ENCODE measurements at places on chromosomes 1 and 21.

GRCh38 chr21:14120091-14120734 lies 90.5 kb downstream of the LIPI start:
- no peak for DNase-seq

- DNase-seq = no peak
These were observed 93.1 kb upstream of the ETS2 start for GRCh38 chr21:38712664-38713063.

GRCh38 chr1:205794011-205794730 lies 18.8 kb downstream of the SLC41A1 start:
- DNase-seq = no peak

GRCh38 chr1:204041803-204042505 lies 31.0 kb upstream of the SOX13 start:
- no peak for DNase-seq

DNA sequence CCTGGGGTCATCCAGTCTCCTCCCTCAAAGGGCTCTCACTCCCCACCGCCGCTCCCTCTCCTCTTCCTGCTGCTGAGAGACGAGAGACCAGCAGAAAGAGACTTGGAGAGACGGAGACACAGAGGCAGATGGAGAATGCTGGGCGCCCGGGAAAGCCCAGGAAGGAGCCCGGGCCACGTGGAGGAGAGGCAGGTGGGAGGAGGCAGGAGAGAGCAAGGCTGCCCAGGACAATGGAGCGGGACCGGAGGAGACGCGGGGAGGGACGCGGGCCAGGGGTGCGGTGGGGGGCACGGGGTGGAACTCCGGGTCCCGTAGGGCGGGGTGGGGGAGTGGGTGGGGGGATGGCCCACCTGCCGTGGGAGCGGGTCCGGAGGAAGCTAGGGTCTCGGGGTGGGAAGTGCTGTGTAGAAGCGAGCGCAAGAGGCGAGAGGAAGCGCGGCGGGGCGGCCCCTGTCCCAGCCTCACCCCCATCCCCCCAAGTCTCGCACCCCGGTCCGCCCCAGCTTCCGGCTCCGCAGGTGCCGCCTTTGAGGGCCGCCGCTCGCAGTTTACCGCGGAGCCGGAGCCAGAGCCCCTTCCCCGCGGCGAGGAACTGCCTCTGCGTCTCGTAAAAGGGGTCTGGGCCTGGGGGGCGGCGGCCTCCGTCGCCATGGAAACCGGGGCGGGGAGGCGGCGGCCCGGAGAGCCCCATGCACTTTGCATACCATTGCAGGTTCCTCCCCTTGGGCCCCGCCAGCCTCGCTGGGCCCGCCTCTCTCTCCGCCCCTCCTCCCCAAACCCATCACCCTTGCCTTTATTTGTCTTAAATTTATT lies 11.7 kb upstream of the EPHA2 start:
- DNase-seq = no peak

- no peak for DNase-seq
These were observed 11.0 kb upstream of the CTRC start for GRCh38 chr1:15427280-15427666.

- peak; percentile 41 for DNase-seq
These were observed 79.3 kb upstream of the ATF3 start for GRCh38 chr1:212529211-212529741.

GRCh38 chr1:88801575-88802208 lies 89.7 kb downstream of the GTF2B start:
- peak; percentile 36 for DNase-seq

DNA sequence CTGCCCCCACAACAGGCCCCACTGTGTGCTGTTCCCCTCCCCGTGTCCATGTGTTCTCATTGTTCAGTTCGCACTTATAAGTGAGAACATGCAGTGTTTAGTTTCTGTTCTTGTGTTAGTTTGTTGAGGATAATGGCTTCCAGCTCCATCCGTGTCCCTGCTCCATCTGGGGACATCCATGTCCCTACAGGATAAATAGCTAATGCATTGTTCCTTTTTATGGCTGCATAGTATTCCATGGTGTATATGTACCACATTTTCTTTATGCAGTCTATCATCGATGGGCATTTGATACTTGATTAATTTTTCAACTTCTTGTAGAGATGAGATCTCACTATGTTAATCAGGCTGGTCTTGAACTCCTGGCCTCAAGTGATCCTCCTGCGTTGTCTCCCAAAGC lies 44.4 kb upstream of the RUNX1 start:
- DNase-seq = no peak

DNA sequence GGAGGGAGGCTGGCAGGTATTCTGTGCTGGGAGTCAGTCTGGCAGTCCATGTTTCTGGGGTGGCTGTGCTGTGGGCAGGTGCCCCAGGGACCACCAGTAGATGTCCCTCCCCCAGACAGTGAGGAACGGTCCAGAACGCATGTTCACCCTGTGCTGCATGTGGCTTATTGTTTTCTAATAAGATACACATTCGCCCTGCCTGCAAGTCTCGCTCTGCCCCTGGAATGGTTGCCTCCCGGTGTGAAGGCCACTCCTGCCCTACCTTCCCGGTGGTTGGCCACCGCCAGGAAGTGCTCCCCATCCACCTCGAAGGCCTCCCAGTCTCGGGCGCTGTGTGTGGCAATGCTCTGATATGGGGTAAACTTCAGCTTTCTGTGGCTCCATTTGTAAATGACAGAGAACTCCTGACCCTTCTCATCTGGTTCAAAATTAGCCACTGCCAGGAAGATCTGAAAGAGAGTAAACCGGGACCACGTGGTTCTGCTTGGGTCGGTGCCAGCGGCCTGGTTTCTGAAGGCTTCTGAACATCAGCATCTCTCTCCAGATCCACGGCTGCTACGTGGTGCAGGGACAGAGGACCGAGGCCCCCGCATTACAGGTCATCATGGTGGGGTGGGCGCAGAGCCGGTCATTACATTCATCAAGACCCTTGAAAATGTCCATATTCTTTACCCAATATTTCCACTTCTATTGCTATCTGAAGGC lies 14.5 kb downstream of the KRTAP10-1 start:
- no peak for DNase-seq

DNA sequence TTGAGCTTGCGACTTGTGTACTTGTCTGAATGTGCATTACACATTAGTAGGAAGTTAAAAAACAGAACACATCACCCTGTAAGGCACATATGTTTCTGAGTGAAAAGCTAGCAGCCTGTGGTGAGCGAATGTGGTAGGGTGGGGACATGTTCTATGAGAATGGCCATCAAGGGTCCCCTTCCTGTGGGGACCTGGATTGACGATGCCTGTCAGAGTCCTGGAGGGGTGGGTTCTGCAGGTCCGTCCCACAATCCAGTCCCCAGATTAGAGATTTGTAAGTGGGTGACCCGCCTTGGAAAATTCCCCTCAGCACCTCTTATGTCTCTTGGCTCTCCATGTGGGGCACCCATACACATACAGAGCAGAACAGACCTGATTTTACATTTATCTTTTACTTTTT lies 40.0 kb downstream of the MTARC1 start:
- no peak for DNase-seq

- DNase-seq = no peak
These were observed 29.4 kb downstream of the PALMD start for GRCh38 chr1:99675292-99675691.

DNA sequence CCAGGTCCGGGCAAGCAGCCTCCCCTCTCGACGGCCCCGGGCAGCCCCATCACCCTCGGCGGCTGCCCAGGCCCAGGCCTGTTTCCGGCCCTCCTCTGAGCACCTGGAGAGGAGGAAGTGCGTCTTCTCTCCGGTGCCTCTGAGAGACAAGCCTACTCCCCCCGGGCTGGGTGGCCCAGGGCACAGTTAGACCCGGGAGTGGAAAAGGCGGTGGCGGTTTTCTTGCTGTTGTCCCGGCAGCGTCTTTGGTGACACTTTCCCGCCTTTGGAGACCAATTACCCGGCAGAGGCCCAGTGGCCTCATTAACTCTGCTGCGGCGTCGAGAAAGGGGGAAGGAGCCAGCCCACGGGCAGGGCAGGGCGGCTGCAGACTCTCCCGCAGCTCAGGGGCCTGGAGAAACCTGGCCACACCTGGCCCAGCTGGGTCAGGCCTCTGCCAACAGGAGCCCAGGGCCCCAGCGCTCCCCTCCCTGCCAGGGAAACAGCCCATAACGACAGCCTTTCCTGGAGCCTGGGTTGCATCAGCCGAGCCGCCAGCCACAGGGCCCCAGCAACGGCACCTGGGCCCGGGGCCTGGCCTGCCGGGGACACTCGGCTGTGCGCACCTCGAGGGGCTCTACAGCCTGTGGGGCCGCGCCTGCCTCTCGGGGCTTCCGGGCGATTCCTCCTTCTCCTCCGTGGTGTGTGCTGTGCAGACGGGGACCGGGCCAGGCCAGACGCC lies 28.4 kb upstream of the C1orf159 start:
- no peak for DNase-seq

- DNase-seq = no peak
These were observed 16.9 kb downstream of the AGO1 start for GRCh38 chr1:35899941-35900340.

DNA sequence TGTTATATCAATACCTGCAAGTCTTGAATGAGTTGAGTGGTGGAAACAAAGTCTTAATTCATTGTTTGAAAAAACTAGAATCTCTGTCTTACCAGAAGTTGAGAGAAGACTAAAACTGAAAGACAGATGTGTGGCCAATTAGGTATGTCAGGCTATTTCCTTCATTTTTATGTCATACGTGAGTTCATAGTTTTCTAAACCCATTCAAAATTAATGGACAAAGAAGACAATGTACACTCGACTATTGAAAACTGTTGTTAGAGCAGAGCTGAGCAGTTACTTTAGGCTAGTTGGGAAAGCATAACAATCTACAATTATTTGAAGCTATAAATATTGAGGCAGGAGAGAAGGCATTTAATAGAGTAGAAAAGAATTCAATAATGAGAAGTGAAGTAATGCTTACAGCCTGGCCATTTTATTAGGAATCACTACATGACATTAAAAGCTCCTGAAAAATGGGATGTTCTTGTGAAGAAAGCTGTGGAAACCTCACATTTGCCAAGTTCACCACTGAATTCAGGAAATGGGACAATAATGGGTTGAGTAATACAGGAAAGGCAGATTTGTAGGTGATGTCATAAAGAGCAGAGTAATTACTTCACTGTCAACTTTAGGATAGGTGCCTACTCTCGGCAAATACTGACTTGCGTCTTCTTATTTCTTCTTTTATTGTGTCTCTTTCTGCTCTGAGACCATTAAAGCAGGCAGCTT lies 204.4 kb downstream of the PLA2G4A start:
- no peak for DNase-seq

GRCh38 chr1:112687785-112688496 lies 13.5 kb downstream of the MOV10 start:
- DNase-seq = no peak

- DNase-seq = no peak
These were observed 28.6 kb upstream of the FNBP1L start for GRCh38 chr1:93419344-93419743.

DNA sequence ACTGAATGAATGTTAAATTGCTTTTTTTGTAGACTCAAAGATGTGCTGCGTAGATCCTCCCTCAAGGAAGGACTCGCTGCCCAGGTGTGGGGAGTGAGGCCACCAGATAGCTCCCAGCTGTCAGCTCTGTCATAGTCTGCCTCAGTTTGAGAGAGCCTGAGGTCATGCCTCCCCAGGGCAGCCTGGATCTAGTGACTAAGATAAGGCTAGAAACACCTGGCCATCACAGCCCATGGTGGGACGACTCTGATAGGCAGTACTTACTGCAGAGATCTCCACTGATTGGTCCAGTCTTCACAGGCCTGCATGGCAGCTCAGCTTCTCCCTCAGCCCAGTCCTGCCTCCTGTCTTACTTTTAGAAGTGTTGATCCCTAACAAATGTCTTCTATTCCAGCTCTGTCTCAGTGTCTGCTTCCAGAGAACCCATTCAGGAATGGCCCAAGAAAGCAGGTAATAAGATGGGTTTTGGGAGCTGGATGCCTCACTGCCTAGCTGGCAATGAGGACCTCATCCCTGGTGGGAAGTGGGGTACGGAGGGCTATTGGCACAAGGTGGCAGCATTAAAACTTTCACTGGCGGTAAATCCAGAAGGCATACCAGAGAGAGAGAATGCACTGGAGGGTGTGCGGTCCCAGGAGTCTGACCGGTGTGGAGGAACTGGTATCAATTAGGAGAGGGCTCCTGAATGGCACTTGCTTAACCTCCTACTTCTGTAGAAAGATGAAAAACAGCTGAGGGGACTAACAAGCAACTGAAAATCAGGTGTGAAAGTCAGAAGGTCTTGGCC lies 55.3 kb upstream of the GPR37L1 start:
- no peak for DNase-seq

DNA sequence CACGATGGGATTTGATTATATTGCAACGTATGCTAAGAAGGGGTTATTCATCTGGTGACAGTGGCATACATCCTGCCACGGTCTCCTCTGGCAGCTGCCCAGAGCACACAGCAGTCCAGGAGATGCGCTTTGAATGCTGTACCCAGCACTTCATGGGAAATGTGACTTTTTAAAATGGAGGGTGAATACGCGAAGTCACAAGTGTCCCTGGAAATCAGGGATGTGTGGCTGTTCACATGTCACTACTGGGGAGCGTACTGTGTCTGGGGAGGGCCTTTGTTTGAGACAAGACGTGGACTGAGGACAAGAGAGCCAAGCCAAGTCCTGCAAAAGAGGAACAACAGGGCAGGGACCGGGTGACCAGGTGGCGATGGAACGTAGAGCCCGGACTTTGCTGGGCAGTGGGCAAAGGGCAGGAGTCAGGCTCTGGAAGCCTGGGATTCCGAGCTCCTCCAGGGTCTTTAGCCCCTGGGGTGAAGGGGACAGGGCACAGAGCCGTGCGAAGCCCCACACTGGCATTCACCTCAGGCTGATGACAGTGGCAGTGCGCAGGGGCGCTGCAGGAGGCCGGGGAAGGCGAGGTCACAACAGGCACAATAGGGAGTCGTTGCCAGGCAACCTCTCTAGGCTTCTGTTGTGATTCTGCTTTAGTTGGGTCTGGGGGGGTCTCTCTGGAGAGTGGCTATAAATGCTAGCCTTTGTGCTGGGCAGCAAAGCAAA lies 11.4 kb upstream of the ZBTB21 start:
- no peak for DNase-seq

GRCh38 chr1:156816561-156817328 lies at the start of gene SH2D2A:
SH2D2A (minus strand) TSS chr1:156816848; CDS start chr1:156816708, 140 bp downstream.
- DNase-seq = no peak

- peak; percentile 25 for DNase-seq
These were observed 4.1 kb downstream of the EIF2D start for GRCh38 chr1:206608108-206608698.

DNA sequence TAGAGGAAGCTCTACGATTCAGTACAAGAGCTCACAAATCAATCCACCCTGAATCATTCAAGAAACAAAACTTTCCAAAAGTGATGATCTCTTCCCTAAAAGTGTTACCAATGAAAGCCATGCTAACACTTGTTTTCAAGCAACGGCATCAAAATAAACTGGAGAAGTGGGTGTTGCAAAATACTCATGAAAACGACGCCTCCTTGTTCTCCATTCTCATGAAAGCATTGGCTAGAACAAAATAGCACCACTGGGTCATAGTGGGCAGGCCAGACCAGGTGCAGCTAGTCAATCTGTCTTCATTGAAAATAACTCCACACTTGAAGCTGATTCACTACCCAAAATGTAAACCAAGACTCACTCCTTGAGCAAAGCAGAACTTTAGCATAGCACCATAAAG lies 4.3 kb downstream of the TIAM1 start:
- no peak for DNase-seq

GRCh38 chr21:36459098-36459497 lies 20.8 kb downstream of the CLDN14 start:
- DNase-seq = no peak

- DNase-seq = no peak
These were observed 145.9 kb upstream of the ATP1B1 start for GRCh38 chr1:168960595-168960994.

Measured in fibroblast of skin of abdomen (primary cell).